Stimulated activated naive CD8-positive, alpha-beta T cell treated with anti-CD3 and anti-CD28 coated beads, Interleukin-15, Interleukin-2, amounts not matched to agents 100 U/mL and 50 U/mL, for 24 hours (primary cell): ENCODE measurements at places on chromosomes 13 and 19.

DNA sequence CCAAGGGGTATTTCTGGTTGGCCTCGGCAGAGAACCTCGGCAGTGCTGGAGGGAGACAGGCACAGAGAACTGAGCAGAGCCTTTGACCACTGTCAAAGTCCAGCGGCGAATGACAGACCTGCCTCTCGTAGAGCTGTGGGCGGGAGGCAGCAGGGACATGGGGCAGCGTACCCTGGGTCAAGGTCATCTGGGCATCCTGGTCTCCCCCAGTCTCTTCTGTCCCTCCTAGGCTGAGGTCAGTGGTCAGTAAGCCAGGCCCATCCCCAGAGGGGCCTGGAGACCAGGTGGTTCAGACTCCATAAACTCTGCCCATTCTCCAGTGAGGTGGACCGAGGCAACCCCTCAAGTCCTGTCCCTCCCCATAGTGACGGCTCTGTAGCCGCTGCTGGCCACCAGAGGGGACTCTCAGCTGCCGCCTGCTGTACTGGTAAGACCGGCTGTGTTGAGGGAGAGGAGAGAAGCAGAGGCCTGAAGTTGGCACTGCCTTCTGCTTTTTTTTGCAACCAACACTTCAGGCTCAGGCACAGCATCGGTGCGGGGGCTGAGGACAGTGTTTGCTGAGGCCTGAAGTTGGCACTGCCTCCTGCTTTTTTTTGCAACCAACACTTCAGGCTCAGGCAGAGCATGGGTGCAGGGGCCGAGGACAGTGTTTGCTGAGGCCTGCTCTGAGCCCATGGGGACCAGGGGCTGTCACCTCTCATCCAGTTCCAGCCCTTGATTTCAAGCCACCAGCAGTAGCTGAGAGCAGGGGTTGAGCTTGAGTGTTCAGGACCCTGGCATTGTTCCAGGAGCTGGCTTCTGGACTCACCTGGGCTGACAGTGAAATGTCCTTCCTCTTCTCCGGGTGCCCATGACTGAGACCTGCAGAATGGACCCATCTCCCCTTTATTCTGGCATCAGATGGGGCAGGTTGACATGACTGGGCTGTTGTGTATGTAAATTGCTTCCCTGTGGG lies at the start of gene PGLYRP2:
TSS of gene PGLYRP2 (minus strand) at position 111 of the 955 bp plus-strand sequence. CDS start 130 bp downstream, outside the sequence.
- no peak for DNase-seq

GRCh38 chr13:95652821-95653220 lies 8.3 kb upstream of the DZIP1 start:
- no peak for DNase-seq

GRCh38 chr19:45484273-45484945 lies 12.4 kb downstream of the RTN2 start:
- no peak for DNase-seq

DNA sequence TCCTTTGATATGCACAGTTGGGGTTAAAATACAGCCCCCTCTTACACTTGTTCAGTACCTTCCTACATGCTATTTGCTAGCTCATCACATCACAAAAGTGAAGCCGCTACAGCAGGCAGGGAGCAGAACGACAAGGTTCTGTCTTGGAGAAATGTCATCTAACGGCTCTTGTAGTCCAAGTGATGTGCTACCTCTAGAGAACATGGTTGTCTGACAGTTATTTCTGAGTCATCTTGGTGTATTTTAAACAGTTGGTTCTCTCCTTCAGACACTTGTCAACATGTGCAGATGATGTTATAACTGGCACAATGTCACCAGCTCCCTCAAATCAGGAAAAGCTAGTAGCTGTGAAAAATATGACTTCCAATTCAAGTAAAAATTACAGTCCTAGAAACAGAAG lies 865.0 kb downstream of the PCDH9 start:
- no peak for DNase-seq

DNA sequence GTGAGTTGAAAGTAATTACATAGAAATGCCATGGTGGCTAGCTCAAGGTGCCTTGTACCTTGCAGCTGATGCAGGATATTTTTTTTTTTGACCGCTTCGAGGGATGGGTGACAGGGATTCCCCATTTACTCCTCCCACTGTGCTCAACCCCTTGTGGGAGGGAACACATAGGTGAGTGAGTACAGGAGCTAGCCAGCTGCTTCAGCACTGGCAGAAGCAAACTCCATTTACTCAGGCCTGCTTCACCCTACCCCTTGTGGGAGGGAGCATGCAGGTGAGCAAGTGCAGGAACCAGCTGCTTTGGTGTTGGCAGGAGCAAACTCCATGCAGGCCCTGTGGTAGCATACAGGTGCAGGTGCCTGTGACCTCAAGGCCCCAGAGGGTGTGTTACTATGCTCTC lies 330.1 kb downstream of the TDRD3 start:
- no peak for DNase-seq

DNA sequence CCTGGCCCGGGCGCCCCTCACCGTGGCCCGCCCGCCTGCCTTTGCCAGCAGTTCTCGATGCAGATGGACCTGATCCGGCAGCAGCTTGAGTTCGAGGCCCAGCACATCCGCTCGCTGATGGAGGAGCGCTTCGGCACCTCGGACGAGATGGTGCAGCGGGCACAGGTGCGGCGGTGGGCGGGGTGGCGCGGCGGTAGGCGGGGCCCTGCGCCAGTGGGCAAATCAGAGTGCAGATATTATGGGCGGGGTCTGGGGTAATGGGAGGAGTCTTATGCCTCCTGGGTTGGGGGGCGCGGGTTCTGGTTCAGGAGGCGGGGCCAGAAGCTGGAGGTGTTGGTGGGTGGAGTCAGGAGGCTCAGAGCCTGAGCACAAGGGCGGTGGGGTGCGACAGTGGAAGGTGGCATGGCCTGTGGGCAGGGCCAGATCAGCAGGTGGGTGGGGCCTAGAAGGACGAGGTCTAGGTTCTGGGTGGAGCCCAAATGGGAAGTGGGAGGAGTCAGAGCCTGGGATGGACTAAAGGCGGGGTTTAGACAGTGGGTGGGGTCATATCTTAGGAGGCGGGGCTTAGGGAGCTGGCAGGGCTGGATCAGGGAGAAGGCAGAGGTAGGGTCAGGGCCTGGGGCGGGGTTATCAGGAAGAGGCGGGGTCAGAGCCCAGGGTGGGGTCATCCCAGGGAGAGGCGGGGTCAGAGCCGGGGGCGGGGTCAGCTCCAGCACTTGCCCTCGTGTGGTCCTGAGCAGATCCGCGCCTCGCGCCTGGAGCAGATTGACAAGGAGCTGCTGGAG lies 5.6 kb downstream of the APC2 start:
- peak; percentile 71 for DNase-seq

GRCh38 chr13:94608586-94608985 lies 6.9 kb downstream of the GPR180 start:
- no peak for DNase-seq

DNA sequence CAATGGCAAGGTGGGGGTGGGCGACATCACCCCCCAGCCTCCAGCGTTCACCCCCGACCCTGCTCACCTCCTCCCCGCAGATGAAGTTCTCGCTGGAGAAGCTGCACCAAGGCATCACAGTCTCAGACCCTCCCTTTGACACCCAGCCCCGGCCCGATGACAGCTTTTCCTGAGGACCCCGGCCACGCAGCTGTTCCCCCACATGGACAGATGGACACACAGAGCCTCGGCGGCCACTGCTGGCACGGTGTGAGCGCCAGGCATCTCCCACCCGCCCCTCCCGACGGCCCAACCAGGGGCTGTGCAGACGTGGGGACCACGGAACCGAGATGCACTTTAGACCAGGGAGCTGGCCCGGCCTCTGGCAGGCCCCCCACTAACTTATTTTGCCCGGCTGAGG lies 4.3 kb upstream of the SCN1B start:
- no peak for DNase-seq

DNA sequence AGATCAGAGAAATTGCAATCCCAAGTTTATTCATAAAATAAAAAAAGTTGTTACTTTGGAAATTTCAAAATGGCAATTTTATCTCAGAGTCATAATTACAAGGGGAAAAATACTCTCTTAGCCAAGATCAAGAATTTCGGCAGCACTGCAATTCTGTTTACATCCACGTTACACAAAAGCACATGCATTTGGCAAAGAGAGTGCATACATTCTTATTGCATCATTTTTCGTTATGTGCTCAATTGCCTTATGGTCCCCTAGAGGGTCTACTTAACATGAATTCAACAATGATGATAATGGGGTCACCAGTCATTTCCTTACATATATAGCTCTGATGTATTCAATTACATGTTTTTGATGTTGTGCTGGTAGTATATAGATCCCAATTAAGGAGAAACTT lies 498.0 kb downstream of the DIAPH3 start:
- DNase-seq: no peak

- peak; percentile 97 for DNase-seq
These were observed 7.0 kb upstream of the CBLC start for GRCh38 chr19:44770550-44771257.

DNA sequence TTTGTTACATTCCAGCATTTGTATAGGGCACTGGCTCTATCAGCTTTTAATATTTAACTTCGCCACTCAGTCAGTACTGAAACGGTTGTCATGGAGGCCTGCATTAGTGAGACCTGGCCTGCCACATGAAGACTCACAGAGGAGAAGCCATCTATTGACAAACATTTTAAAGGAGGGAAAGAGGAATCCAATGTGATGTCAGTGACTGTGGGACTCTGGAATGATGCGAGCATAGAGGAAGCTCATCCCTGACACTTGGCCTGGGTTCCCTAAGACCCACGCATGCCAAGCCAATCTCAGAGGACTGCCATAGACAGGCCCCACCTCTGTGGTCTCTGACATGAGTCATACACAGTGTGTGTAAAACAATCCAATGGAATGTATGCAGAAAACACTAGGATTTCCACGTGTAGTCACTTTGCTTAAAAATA lies 7.9 kb upstream of the DPY19L3 start:
- DNase-seq: no peak

DNA sequence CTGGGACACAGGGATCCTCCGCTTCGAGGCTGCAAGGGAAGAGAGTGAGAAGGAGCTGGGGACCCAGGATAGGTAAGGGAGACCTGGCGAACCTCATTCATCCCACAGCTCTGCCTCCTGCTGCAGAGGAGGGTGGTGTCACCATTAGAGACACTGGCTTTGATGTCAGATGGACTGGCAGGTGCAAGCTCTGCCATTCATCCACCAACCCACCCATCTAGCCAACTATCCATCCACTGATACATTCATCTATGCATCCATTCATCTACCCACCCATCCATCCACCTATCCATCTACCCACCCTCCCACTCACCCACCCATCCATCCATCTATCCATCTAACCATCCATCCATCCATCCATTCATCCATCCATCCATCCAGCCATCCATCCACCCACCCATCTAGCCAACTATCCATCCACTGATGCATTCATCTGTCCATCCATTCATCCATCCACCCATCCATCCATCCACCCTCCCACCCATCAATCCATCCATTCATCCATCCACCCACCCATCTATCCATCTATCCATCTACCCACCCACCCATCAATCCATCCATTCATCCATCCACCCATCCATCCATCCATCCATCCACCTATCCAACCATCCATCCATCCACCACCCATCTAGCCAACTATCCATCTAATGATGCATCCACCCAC lies 5.7 kb downstream of the C19orf33 start:
- no peak for DNase-seq

DNA sequence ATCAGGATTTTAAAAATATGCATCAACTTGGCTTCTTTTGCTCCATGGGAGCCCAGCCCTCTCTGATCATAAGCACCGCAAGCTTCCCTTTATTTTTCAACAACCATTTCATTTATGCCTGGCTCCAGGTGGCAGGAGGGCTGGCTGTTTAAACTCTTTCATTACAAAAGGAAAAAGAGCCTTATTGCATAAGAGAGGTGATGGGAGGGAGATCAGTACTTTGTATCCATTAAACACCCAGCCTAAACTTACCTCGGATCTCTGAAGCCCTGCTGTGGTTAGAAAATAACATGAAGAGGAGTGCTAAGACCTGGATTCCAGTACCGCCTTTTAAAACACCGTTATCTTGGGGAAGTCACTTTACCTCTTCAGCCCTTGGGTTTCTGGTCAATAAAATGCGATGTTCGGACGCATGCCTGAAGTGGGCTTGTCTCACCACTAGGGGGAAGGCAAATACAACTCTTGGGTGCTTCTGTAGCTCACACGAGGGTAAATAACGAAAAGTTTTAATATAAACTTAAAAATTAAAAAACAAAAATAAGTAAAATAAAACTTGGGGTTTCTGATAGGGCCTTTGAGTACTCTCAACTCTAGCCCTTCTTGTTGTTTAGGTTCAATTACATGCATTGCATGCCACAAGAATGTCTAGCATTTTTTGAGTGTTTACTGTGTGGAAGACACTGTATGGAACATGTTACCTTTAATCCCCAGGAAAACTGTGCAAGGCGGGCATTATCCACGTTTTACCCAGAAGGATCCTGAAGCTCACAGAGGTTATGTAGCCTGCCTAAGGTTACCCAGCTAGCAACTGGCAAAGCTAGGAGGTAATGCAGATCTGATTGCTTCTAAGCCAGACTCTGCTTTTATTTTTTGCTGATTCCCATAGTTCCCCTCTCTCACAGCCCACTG lies 240.3 kb downstream of the LMO7 start:
- peak; percentile 41 for DNase-seq

DNA sequence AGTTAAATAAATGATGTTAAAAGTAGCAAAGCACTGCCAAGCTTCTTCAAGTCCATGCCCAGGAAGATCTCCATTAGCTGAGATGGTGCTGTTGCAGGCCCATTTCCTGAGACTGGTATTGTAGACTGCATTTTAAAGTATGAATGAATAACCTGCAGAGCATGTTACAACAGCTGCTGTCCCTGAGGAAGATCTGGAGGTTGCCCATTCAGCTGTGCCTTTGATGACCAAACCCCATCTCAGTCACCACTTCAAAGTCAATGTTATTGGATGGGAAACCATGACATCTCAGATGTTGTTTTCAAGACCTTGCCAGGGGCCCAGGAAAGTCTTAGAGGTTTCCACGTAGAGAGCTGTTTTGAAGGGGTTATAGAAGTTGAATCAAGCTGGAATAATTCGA lies 281.3 kb downstream of the MTUS2 start:
- no peak for DNase-seq

- no peak for DNase-seq
These were observed 88.7 kb downstream of the MAB21L1 start for GRCh38 chr13:35387682-35388250.

GRCh38 chr19:29771708-29772414 lies 39.9 kb upstream of the CCNE1 start:
- DNase-seq: peak; percentile 44

DNA sequence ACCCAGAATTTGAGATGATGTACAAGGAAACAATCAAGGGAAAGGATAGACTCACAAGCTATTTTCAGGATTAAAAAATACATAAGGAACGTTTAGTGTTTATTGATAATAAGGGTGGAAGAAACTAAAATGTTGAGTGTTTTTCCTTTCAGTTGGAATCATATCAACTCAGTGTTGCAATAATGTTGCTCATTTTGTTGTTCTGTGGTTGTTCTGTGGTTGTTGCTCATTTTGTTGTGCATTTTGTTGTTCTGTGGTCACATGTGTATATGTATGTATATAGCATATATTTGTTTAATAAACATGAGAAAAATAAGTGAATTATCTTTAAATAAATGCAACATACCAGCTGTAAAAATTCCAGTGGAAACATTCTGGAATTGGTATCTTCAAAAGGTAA lies 262.4 kb upstream of the SPRY2 start:
- no peak for DNase-seq

DNA sequence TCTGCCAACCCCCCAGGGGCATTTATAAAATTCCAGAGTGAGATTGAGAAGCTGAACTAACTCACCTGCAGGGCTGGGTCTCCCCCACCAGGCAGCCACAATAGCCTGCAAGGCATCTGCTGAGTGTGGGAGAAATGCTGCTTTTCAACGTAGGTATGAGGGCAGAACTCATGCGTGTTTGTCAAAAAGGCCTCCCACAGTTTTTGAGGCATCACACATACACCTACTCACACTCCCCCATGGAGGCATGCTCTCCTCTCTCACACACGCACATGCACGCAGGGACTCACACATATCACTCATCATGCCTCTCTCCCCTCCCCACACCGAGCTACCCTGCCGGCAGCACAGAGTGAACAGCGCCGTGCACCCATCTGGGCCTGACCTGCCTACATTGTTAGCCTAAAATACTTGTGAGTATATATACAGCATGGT lies 390.5 kb downstream of the FGF9 start:
- peak; percentile 58 for DNase-seq
